Daoy (cell line): ENCODE measurements at places on chromosomes 13 and 19.

- DNase-seq: peak; percentile 57
Observed at GRCh38 chr19:35882114-35882832, 13.9 kb downstream of the APLP1 start.

DNA sequence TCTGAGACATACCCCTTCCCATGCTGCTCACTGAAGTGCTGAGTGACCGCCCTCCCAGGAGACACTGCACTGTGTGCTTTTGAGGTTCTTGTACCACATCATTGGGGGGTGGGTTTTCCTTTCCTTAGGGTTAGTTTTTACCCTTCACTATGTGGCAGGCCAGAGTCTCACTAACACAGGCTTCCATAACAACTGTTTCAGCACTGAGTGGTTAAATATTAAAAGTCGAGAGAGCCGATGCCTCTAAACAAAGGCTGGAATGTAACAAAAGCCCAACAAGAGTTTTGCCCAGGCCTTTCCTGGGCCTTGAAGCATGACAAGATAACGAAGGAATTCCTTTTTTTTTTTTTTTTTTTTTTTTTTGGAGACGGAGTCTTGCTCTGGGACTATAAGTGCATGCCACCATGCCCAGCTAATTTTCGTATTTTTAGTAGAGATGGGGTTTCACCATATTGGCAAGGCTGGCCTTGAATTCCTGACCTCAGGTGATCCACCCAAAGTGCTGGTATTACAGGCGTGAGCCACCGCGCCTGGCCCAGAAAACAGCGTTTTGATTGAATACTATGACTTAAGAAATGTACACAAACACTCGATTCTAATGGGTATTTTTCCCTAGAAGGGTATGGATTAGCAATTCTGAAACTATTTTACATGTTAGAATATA, 46.5 kb downstream of the ZNF823 start:
- DNase-seq: no peak

GRCh38 chr13:49643035-49643646, 14.8 kb downstream of the ARL11 start:
- DNase-seq: no peak

DNA sequence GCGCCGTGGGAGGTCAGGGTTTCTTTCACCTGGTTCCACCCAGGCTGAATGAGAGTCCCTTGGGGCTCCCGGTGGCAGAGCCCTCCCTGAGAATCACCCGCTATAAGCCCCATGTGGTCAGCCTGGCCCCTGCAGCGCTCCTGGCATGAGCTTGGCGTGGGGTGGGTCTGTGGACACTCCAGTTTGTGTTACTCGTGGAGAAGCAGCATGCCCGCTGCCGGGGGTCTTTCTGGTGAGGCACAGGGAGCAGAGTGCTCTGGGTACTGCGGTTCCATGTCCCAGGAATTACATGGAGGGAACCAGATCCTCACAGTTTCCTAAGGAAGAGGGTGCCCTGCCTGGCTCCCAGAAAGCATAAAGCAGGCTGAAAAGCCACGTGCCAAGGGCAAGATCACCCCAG, 62.2 kb downstream of the SMARCA4 start:
- no peak for DNase-seq

GRCh38 chr13:48769107-48769704, 115.5 kb downstream of the CYSLTR2 start:
- peak; percentile 70 for DNase-seq

- DNase-seq: no peak
Observed at GRCh38 chr13:28741084-28741491, 22.3 kb upstream of the SLC46A3 start.

DNA sequence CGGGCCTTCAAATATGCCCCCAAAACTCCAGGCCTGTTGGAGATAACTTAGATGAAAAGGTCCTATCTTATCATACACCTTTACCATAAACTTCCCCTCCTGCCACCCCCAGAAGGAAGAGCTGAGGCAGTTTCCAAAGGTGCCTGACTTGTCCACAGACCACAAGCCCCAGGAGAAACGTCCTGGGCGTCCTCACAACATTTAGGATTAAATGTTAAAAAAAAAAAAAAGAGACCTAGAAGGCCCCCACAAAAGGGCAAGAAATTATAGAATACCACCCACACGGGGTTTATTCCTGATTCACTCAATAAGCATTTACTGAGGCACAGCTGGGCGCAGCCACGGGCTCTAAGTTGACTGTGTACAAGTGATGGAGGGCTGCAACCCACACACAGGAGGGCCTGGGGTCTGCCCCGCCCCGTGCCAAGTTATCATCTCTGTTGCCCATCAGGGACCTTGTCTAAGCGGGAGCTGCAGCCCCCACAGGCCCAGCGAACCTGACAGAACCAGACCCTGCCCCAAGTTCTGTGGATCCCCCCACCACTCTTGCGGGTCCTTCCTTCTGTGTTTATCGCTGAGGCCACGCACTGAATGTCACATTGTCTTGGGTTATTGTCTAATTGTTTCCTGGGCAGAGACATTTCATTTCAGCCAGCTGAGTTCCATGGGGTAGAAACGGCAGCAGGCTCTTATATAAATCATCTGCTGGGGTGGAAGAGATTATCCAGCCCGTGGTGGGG, 83.0 kb upstream of the TM9SF2 start:
- DNase-seq: no peak
